ENCODE measurements at places on chromosomes 6 and 20. TPM values are rescaled to one million over a fixed set of nuclear protein-coding genes. Genes with fewer than 3 reads are reported as not detected.

GRCh38 chr6:30998785-30999184 lies 11.5 kb upstream of the MUC22 start:
- no peak for DNase-seq

Gene SAMD3
- polyA plus RNA-seq = 55.7 TPM

DNA sequence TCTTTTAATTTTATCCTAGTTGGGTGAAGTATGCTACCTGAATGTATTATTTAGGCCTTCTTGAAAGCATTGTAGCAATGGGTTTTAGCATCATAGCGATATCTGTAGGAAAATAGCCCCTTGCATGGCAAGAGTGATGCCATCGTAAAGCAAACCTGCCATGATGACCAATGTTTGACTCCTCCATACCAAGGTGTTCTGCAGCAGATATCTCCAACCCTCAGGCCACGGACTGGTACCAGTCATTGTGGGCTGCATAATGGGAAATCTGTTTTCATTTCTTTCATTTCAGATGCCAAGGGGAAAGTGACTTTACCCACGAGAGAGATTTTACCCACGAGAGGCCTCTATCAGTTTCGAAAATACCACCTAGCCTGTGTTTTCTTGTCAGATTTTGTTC lies 6.2 kb downstream of the TXLNB start:
- no peak for DNase-seq

GRCh38 chr6:129697788-129698187 lies 12.2 kb downstream of the ARHGAP18 start:
- no peak for DNase-seq

DNA sequence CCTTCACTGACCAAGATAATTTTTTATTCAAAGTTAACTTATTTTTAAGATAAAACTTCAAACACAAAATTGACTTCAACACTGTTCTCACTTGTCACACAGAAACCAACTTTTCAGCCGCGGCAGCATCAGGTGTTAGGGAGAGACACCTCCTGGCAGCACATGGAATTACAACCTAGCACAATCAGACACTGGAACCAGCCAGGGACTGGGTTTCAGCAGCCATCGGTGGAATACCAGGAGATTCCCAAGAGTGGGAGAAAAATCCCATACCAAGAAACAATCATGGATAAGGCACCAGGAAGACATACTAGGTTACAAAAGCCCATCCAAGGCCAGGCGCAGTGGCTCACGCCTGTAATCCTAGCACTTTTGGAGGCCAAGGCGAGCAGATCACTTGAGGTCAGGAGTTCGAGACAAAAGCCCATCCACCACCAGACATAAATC lies 70.0 kb downstream of the SNX5 start:
- peak; percentile 70 for DNase-seq

Gene ZSCAN9
- 6.4 TPM for polyA plus RNA-seq

DNA sequence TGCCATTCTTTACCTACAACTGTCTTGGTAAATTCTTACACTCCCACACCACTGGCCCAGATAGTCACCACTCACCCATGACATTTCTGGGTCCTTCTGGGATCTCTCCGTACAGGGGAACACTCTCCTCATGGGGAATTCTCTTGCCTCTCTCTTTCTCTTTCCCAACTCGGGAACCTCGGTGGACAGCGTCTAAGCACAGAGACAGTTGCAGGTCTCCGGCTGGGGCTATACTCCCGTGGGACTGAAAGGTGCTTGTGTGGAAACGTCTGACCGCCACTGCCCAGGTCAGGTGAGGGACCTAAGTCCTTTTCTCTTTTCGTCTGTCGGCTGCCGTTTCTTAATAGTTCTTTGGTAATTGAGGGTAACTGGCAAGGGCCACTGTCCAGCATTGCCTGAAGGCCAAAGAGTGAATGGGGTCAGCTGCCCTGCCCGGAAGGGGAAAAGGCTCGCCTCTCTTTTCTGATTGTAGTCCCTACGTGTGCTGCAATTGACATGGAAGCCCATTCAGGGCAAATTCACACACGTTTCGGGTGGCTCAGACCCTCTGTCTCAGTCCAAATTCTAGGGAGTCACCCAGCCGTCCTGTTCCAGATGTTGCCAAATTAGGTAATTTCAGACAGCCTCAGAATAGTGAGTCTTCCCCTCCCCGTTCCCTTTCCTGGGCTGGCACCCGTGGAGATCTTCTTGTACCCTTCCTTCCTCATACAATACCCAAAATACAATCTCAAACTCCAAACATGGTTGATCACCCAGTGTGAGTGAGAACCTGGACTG lies 31.2 kb upstream of the RIPK1 start:
- DNase-seq = no peak

DNA sequence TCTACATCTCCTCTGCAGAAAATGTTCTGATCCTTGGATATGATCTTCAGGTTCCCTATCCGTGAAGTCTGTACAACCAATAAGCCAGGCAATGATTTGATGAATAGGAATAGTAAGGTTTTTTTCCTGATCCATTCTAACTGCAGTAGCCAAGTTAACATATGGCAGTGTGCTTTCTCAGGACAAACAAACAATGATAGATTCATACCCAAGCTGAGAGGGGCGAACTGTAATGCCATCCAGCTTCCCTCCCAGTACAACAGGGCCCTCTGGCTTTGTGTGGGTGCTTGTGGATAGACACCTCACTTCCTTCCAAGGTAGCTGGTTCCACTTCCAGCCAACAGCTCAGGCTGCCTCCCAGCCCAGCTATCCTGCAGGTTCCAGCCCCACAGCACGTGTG lies 359.2 kb downstream of the CDH26 start:
- DNase-seq = no peak

DNA sequence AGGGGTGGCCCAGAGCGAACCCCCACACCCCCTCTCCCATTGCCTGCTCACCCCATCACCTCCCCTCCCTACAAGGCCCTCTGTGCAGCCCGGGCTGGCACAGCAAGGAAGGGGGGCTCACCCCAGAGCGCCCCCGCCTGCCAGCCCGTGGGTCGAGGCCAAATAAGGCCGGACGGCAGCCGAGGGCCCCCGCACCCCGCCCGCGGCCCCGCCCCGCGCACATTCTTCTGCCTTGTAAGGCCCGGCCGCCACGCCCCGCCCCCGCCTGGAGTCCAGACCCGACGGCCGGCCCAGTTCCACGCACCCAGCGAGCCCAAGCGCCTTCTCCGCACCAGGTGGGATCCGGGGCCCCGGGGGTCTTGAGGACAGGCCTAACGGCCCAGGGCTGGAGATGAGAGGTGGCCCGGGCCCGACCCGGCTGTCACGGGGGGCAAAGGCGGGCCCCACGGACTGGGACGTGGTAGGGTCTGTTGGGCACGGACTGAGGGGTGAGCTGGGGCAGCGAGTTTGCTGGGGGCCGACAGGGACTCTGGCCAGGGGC lies at the start of gene MYL9:
Gene MYL9, plus strand, starts transcription at position 293 of the 541 bp plus-strand sequence. CDS start 3,366 bp downstream, outside the sequence.
- DNase-seq = no peak

DNA sequence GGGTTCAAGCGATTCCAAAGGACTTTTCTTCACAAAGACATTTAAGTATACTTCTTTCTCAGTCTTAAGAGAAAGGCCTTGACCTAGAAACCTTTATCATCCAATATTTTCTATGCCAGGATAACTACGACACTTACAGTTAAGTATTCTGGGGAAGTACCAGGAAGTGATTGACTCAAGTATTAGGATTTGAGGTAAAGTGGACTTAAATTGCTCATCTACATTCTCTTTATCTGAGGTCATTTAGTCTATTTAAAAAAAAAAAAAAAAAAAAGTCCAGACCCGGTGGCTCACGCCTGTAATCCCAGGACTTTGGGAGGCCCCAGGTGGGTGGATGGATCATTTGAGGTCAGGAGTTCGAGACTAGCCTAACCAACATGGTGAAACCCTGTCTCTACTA lies 114.7 kb downstream of the ZFAND3 start:
- DNase-seq = no peak

GRCh38 chr6:150345781-150346180 lies 23.0 kb upstream of the IYD start:
- no peak for DNase-seq

GRCh38 chr6:130421585-130421984 lies 55.8 kb downstream of the TMEM200A start:
- DNase-seq = no peak

GRCh38 chr20:52619101-52619500 lies 353.1 kb upstream of the TSHZ2 start:
- DNase-seq = no peak

- DNase-seq = no peak
These were observed 194.8 kb downstream of the CDKAL1 start for GRCh38 chr6:20729086-20729485.

DNA sequence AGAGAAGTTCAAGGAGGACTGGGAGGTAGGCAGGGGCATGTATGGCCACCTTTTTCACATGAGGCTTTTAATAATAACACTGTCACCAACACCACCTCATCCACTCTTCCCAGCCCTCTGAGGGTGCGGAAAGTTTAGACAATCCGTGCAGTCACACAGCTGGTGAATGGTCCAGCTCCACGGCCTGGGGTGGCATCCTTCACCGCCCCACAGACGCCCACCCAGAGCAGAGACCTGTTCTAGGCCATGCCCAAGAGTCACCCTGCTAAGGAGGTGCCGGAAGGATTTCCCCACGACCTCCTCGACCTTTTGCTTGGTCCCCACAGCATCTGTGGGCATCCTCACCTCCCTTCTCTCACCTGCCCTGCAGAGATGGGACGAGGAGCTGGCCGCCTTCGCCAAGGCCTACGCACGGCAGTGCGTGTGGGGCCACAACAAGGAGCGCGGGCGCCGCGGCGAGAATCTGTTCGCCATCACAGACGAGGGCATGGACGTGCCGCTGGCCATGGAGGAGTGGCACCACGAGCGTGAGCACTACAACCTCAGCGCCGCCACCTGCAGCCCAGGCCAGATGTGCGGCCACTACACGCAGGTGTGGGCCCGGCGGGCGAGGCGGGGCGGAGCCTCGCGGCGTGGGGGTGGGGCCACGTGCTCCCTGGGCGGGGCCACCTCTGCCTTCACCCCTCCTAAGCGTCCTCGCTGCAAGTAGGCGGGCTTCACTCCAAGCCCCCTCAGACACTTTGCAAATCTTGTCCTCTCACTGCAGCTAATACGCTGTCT lies 4.4 kb downstream of the PI16 start:
- no peak for DNase-seq

GRCh38 chr6:35461270-35461669 lies 6.9 kb upstream of the RPL10A start:
- DNase-seq = no peak

DNA sequence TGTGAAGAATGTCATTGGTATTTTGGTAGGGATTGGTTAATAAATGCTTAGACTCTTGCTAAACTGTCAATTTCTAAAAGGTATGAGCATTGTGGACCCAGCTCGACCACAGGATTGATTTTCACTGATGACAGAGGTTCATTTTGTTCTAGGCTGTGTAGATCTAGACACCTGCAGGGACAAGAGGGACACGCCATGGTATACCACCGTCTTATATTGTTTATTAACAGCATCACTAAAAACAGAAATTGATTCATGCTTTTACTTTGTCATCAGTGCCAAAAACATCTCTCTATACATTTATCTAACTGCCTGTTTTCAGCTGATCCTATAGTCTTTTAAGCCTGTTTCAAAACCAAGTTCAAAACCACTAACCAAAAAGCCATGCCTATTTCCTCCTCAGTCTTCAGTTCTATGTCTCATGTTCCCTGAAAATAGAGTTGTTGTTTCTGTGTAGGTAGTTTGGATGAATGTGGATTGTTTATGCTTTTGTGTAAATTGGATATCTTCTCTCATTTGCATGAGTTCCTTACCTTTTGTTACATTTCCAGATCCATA lies 109.8 kb downstream of the JAG1 start:
- DNase-seq = no peak

DNA sequence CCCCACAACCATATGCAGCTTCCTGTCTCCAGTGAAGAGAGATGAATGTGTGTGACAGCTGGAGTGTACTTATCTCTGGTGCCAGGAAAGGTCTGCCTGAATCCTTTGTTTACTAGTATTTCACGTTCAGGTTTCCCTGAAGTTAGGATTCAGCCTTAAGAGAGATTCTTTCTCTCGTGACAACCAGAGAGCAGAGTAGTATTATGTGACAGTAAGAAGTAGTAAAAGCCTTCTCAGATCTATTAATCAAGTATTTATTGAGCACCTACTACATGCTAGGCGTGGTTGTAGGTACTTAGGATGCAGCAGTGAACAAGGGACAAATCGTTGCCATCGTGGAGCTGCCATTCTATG lies 949 bp downstream of the KIFC1 start:
- peak; percentile 55 for DNase-seq

Gene HLA-G
- polyA plus RNA-seq = 1.5 TPM

GRCh38 chr6:63269470-63269869 lies 50.3 kb downstream of the LGSN start:
- no peak for DNase-seq

Gene HFE
- polyA plus RNA-seq = 2.2 TPM

- no peak for DNase-seq
These were observed 89.1 kb upstream of the TOX2 start for GRCh38 chr20:43825581-43825980.

DNA sequence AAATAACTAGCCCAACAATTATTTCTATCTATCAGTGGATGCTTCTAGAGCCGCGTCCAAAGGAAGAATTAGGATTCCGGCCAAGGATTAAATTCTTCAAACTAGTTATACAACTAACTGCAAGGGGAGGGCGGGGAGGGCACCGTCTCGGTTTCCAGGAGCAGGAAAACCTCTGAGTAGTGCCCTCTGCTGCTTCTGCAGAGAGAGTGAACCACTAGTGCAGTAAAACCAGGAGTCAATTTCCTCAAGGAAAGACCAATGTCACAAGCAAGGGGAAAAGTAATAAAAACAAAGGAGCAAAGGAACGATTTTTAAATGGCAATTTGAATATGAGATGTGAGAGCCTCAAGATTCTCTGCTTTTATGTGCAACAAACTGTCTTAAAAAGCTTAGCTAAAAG lies 16.5 kb upstream of the UBE2J1 start:
- DNase-seq = no peak

GRCh38 chr6:47230579-47230978 lies 79.1 kb downstream of the TNFRSF21 start:
- no peak for DNase-seq

DNA sequence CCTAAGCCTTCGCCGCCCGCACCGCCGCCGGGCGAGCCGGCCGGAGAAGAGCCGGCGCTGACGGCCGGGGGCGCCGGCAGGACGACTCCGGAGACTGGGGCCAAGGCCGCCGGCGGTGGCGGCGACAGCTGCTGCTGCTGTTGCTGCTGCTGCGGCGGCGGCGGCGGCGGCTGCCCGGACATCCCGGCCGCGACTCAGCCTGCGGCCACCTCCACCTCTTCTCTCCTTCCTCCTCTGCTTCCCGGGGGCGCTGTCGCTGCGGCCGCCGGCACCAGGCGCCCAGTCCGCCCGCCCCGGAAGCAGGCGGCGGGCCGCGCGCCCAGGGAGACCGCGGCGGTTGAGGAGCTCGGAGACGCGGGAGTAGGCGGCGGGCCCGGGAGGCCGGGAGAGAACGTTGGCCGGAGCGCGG lies 307 bp downstream of the RANBP9 start:
- peak; percentile 80 for DNase-seq

DNA sequence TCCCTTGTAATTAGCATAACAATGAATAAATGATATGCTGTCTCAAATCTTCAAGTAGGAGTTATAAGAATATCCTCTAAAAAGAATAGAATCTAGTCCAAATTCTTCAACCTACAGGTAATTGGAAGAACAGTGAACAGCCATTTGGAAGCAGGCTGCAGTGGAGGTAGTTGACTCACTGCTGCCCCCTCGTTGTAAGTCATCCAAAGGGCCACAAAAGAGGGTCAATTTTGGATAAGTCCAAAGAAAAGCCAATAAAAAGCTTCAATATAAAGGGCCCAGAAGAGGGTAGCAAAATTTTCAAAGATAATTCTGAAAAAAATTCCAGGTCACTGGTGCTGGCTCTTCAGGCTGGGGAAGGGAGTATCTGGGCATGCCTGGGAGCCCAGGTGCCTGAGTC lies 60.8 kb upstream of the SSTR4 start:
- DNase-seq = no peak

- no peak for DNase-seq
These were observed 207.6 kb downstream of the ANKRD60 start for GRCh38 chr20:58020656-58021454.
